H7 (cell line): ENCODE measurements at places on chromosomes 16 and 17. TPM values are rescaled to one million over a fixed set of nuclear protein-coding genes. Genes with fewer than 3 reads are reported as not detected.
A peak's percentile ranks its signal among the peaks of the same experiment; 100 is the strongest.

DNA sequence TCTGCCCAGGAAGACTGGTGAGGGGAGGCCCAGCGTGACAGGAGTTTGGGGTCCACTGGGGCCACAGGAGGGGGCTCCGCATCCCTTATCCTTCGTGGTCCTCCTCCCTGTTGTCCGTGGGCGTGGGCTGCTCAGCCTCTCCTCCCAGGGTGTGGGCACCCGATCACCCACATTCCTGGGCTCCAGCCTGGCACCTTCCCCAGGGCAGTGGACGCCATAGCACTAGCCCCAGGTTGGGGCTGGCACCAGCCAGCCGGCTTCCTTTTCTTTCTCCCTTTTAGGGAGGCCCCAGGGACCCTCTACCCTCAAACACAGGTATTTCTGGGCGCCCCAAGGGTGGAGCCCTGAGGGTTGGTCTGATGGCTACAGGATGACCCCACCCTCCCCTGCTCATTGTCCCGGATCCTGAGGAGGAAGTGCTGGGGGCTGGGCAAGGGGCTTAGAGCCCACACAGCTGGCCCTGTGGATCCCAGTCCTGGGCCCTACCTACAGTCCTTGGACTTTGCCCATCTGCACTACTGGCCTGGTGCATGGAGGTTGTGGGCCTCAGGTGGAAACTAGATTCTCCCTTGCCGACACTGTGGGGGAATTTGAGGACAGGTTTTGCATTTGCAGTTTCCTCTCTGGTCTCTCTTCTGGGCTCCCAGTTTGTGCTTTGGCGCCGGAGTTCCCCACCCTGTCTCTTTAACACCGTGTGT is 1.1 kb downstream of the KIF1C start:
- peak; percentile 83 for DNase-seq

GRCh38 chr17:43931062-43931571 is 11.2 kb downstream of the PPY start:
- no peak for DNase-seq

Gene HSD11B2
- total RNA-seq: 25.1 and 35.1 TPM in 2 replicates

Gene PRAC2
- 40.8 and 40.9 TPM in 2 replicates for total RNA-seq

DNA sequence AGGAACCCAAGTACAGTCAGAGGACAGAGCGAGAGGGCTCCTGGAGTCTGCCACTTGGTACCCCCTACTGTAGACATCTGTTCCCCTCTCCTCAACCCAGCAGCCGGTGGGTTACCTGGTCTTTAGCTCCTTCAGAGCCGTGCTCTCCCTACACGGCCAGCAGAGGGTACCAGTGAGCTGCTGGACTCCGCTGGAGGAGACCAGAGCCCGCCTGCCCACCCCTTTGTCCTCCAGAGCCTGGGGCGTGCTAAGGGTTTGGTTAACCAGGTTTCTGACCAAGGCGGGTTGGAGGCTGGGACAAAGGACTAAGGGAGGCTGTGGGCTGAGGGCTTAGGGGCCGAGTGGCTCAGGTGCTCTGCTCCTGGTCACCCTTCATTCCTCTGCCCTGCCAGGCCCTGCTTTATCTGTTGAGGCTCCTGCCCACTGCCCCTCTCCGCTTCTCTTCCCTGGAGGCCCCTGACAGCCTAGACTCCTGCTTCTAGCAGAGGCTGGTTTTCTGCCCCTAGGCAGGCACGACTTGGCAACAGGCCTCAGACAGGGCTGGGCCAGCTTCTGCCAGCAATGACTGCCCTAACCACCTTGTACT is 2.7 kb upstream of the HSD11B2 start:
- DNase-seq: peak; percentile 93

GRCh38 chr16:78129349-78129748 is 29.9 kb downstream of the WWOX start:
- no peak for DNase-seq

Gene ZPBP2
- not detected in 2 replicates for total RNA-seq

Gene CEP295NL
- 0.07 TPM in 1 of 2 replicates, not detected in the other for total RNA-seq

Gene GINS2
- total RNA-seq: 25.6 and 25.9 TPM in 2 replicates

DNA sequence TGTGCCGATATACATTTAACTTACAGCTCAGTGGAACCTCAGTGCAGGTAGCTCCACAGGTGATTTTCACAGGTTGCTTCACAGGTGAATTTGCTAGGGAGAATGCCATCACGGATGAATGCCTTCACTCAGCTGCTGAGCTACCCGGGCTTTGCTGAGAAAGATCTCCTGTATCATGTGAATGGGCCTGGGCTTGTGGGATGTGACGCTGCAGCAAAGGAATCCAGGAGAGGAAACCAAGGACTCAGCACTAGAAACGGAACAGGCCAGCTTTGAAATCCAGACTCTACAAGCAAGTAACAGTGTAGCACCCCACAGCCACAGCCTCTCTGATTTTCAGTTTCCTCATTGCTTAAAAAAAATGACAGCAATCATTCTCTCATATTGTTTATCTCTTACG is 271.4 kb upstream of the MAF start:
- DNase-seq: no peak

Gene TMEM132E
- 1.7 and 2.2 TPM in 2 replicates for total RNA-seq
